ENCODE measurements at places on chromosomes 3 and 15. TPM values are rescaled to one million over a fixed set of nuclear protein-coding genes. Genes with fewer than 3 reads are reported as not detected.

The PPARG gene
- total RNA-seq, result 28.5 TPM

The NEO1 gene
- 21.9 TPM for total RNA-seq

The BMF gene
- 2.9 TPM for total RNA-seq

The CAPN3 gene
- 18.4 TPM for total RNA-seq

The ZKSCAN7 gene
- 2.7 TPM for total RNA-seq

The PCNP gene
- total RNA-seq, result 96.3 TPM

The HGD gene
- not detected for total RNA-seq

- H3K27me3 ChIP-seq, result no peaks in the 10 kb centered on the region
- H3K4me1 ChIP-seq, result no peaks in the 10 kb centered on the region
Measured at GRCh38 chr3:167662919-167663400, 9.2 kb upstream of the WDR49 start.

DNA sequence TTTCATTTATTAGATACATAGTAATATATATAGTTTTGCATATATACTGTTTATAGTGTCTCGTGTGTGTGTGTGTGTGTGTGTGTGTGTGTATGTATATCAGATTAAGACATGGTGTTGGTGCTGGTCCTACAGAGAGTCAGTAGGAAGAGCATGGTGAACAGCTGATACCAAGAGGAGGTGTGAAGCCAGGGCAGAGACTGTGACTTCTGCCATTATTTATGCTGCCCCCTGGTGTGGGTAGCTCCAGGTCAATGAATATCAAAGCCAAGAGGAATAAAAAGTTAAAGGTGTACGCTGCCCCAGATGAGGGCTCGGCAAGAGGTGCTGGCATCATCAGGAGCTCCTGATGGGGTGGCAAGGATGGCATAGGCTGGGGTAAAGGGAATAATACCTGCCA is 299.5 kb upstream of the RASGRP1 start:
- H3K4me1 ChIP-seq, result no peaks in the 10 kb centered on the region
- H3K4me3 ChIP-seq, result no peak overlapping the region
- DNase-seq, result no peak

GRCh38 chr3:152717252-152717651 is 117.7 kb upstream of the P2RY1 start:
- H3K4me1 ChIP-seq, result peaks cover 6% of the 10 kb centered on the region
- no peak overlapping the region for H3K4me3 ChIP-seq
- H3K27me3 ChIP-seq, result no peaks in the 10 kb centered on the region
- H3K36me3 ChIP-seq, result no peaks in the 10 kb centered on the region

- no peak for DNase-seq
- H3K4me3 ChIP-seq, result no peak overlapping the region
- no peaks in the 10 kb centered on the region for H3K36me3 ChIP-seq
- H3K27ac ChIP-seq, result no peak overlapping the region
Measured at GRCh38 chr3:54957711-54958110, 29.9 kb upstream of the LRTM1 start.

GRCh38 chr3:196867155-196867506 is 589 bp upstream of the SENP5 start:
- H3K27ac ChIP-seq, result peak overlapping the region; percentile 84
- peaks cover 5% of the 10 kb centered on the region for H3K36me3 ChIP-seq
- H3K4me1 ChIP-seq, result peaks cover 32% of the 10 kb centered on the region

- H3K4me3 ChIP-seq, result no peak overlapping the region
- DNase-seq, result no peak
- peaks cover 32% of the 10 kb centered on the region for H3K4me1 ChIP-seq
- no peaks in the 10 kb centered on the region for H3K27me3 ChIP-seq
- H3K36me3 ChIP-seq, result no peaks in the 10 kb centered on the region
Measured at GRCh38 chr15:90105521-90105920, 3.3 kb upstream of the IDH2 start.

DNA sequence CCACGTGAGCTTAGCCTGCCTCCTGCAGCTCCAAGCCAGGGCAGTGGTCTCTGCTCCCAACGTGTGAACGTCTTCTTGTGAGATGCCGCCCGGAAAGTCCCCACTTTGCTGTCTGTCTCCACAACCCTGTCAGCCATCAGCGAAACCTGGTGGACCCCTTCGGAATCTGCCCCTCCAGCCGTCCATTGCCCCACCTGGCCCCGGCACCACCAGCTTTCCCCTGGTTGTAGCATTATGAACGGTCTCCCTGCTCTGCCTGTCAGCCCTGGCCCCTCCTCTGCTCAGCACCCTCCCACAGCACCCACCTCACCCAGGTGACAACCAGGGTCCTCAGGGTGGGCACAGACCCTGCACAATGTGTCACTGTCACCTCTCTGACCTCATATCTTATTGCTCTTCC is 71.1 kb downstream of the HMCES start:
- H3K4me1 ChIP-seq, result peaks cover 8% of the 10 kb centered on the region
- no peaks in the 10 kb centered on the region for H3K36me3 ChIP-seq
- H3K4me3 ChIP-seq, result no peak overlapping the region

- H3K4me1 ChIP-seq, result peaks cover 51% of the 10 kb centered on the region
- peak overlapping the region; percentile 94 for H3K27ac ChIP-seq
- H3K27me3 ChIP-seq, result no peaks in the 10 kb centered on the region
- H3K36me3 ChIP-seq, result peaks cover 3% of the 10 kb centered on the region
Measured at GRCh38 chr3:129442486-129442885, 2.5 kb downstream of the IFT122 start.

DNA sequence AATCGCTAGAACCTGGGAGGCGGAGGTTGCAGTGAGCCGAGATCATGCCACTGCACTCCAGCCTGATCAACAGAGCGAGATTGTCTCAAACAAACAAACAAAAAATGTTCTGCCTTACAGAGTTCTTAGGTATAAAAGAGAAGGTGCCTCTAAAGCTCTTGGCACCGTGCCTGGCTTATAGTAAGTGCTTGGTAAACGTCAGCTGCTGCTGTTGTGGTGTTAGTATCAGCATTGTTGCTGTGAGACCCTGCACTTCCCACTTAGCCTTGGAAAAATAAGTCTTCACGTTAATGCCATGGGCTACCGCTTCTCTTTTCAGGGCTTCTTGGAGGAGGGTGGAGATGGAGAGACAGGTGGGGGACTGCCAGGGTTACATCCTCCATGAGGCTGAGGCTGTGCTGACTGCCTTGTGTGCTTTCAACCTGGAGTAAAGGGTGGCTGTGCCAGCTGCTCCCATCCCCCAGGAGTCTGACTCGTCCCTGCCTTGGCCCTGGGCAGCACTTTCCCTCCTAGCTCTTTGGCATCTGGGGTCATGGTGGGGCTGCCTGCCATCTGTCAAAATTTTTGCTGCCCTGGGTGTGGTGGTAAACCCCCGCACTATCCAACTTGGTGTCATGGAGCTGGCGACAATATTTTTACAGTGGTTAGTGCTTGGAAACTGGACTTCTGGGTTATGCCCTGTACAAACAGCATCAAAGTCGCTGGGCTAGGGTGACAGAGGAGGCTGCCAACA is 17.8 kb downstream of the FLNB start:
- H3K4me3 ChIP-seq, result no peak overlapping the region
- H3K27me3 ChIP-seq, result no peaks in the 10 kb centered on the region
- peak overlapping the region; percentile 20 for H3K27ac ChIP-seq
- no peaks in the 10 kb centered on the region for H3K36me3 ChIP-seq

GRCh38 chr3:140170612-140171011 is 235.6 kb downstream of the CLSTN2 start:
- H3K4me1 ChIP-seq, result no peaks in the 10 kb centered on the region
- no peaks in the 10 kb centered on the region for H3K36me3 ChIP-seq
- H3K27me3 ChIP-seq, result no peaks in the 10 kb centered on the region

- DNase-seq, result no peak
- no peaks in the 10 kb centered on the region for H3K27me3 ChIP-seq
- H3K4me3 ChIP-seq, result no peak overlapping the region
- no peak overlapping the region for H3K27ac ChIP-seq
- H3K36me3 ChIP-seq, result no peaks in the 10 kb centered on the region
Measured at GRCh38 chr3:2802429-2802828, 307.7 kb downstream of the IL5RA start.

- H3K27ac ChIP-seq, result no peak overlapping the region
- H3K36me3 ChIP-seq, result no peaks in the 10 kb centered on the region
Measured at GRCh38 chr15:100033140-100033857, 300.1 kb upstream of the LYSMD4 start.

DNA sequence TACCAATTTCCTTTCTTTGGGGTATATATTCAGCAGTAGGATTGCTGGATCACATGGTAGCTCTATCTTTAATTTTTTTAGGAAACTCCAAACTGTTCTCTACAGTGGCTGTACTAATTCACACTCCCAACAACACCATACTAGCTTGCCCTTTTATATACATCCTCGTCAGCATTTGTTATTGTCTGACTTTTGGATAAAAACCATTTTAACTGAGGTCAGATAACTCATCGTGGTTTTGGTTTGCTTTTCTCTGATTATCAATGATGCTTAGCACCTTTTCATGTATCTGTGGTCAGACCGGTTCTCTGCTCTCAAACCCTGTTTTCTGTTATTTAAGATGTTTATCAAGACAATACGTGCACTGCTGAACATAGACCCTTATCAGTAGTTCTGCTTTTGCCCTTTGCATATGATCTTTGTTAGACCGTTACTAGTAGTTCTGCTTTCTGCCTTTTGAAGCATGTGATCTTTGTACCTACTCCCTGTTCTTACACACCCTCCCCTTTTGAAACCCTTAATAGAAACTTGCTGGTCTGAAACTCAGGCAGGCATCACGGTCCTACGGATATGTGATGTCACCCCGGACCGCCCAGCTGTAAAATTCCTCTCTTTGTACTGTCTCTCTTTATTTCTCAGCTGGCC is 474.3 kb downstream of the RSL24D1 start:
- no peaks in the 10 kb centered on the region for H3K4me1 ChIP-seq
- no peaks in the 10 kb centered on the region for H3K27me3 ChIP-seq
- H3K36me3 ChIP-seq, result no peaks in the 10 kb centered on the region

DNA sequence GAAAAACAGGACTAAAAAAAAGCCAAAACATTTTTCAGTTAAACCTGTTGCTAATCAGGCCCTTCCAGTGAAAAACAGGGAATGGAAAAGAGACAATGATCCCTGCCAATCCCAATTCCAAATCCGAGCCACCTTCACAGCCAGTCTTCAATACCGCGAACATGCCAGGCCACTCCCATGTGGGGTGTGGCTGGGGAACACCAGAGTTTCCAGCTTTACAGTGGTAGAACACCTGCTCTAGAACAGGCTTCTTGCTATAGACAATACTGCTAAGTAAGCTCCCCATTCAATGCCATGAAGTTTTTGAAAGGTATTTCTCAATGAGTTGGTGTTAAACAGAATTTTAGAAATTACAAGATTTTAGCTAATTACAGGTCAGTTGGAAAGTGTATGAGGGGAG is 228.3 kb downstream of the ATP8B4 start:
- no peak for DNase-seq
- no peaks in the 10 kb centered on the region for H3K36me3 ChIP-seq
- H3K27me3 ChIP-seq, result no peaks in the 10 kb centered on the region
- H3K27ac ChIP-seq, result no peak overlapping the region
- peaks cover 10% of the 10 kb centered on the region for H3K4me1 ChIP-seq

DNA sequence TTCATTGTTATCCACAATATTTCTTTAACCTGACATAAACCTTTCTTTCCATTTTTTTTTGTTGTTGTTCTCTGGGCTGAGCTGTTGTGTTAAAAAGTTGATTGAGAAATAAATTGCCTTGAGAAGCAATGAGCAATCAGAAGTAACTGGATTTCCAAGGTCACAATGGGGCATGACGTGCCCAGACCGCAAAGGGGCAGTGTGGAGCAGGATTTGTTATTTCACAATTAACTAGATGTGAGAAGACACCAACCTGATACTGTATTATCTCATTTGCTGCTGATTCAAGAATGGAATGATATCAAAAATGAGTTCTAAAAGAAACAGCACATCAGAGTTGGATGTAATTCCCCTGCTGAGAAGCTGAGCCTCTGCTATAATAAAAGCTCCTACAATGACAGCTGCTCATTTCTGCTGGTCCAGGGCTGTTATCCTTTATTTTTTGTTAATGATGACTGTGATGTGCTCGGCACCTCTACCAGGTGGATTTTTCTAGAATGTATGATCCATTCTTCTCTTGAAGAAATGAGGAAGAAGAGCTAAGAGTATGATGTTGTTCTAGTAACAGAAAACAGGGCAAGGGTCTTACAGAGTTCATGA is 28.1 kb downstream of the CPNE4 start:
- H3K27me3 ChIP-seq, result no peaks in the 10 kb centered on the region
- H3K4me3 ChIP-seq, result no peak overlapping the region
- no peak for DNase-seq
- H3K36me3 ChIP-seq, result no peaks in the 10 kb centered on the region
- H3K4me1 ChIP-seq, result no peaks in the 10 kb centered on the region

DNA sequence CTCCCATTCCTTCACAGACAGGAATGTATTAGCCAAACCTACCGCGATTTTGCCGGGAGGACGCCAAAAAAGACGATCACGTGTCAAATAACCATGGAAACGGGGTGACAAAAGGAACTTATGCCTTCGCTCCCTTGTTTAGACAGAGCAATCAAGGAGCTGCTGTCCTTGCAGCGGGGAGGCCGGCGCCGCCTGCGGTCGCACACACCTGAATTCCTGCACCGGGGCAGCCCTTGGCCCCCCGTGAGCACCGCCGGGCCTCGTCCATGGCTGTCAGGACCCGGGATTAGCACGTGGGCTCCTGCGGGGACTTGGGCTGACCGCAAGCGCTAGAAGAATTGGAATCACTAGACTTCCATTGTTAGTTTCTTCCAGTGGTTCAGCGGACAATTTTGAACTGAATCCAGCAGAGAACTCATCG is 193.1 kb downstream of the SHQ1 start:
- H3K36me3 ChIP-seq, result no peaks in the 10 kb centered on the region
- peak overlapping the region; percentile 7 for H3K4me3 ChIP-seq
- H3K4me1 ChIP-seq, result peaks cover 12% of the 10 kb centered on the region
- no peaks in the 10 kb centered on the region for H3K27me3 ChIP-seq
- no peak overlapping the region for H3K27ac ChIP-seq

DNA sequence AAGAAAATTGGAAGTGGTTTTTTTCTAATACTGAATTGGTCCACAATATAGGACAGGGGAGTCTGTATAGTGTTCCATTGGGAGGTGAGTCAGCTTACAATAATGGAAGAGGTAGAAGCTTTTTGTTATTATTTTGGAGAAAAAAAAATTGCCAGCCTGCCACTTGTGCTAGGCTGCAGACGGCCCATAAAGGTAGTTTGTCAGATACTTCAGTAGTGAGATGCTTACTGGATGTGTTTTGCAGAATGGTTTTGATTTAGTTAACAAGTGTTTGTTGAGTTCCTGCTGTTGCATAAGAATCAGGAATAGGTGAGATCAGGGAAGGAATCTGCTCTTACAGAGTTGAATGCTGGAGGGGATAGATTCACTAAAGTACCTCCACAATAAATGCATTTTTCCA is 1.0 kb downstream of the DTWD1 start:
- H3K4me3 ChIP-seq, result peak overlapping the region; percentile 65
- peaks cover 35% of the 10 kb centered on the region for H3K4me1 ChIP-seq
- H3K27ac ChIP-seq, result peak overlapping the region; percentile 85

DNA sequence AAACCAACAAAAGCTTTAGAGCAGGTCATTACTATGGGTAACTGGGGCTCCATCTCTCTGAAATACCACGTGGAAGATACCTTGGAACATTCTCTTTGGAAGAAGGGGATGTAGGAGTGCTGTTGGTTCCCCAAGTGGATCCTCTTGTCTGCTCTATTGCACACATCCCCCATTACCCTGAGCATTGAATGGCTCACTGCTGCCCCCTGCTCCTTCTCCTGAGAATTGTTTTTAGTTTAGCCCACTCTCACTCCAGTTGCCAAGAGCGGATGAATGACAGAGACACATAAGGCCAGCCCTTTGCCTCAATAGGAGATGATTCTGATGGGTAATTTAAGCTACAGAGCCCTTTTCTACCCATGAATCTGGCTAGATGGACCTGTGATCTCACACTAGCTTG is 135.6 kb upstream of the SUCLG2 start:
- H3K4me1 ChIP-seq, result no peaks in the 10 kb centered on the region
- no peak overlapping the region for H3K4me3 ChIP-seq
- no peak for DNase-seq
- H3K27me3 ChIP-seq, result no peaks in the 10 kb centered on the region
- no peaks in the 10 kb centered on the region for H3K36me3 ChIP-seq
- H3K27ac ChIP-seq, result no peak overlapping the region

All from vagina (tissue), 2 donors.